Activated CD4-positive, alpha-beta memory T cell treated with anti-CD3 and anti-CD28 coated beads for 36 hours (primary cell): ENCODE measurements at places on chromosomes 13 and 19. TPM values are rescaled to one million over a fixed set of nuclear protein-coding genes. Genes with fewer than 3 reads are reported as not detected.

NLRP11 gene
- not detected for total RNA-seq

GRCh38 chr13:74675182-74675581 is 541.0 kb upstream of the KLF12 start:
- no peak for DNase-seq

- no peak for DNase-seq
Measured at GRCh38 chr19:2170219-2170618, 6.5 kb downstream of the DOT1L start.

DNA sequence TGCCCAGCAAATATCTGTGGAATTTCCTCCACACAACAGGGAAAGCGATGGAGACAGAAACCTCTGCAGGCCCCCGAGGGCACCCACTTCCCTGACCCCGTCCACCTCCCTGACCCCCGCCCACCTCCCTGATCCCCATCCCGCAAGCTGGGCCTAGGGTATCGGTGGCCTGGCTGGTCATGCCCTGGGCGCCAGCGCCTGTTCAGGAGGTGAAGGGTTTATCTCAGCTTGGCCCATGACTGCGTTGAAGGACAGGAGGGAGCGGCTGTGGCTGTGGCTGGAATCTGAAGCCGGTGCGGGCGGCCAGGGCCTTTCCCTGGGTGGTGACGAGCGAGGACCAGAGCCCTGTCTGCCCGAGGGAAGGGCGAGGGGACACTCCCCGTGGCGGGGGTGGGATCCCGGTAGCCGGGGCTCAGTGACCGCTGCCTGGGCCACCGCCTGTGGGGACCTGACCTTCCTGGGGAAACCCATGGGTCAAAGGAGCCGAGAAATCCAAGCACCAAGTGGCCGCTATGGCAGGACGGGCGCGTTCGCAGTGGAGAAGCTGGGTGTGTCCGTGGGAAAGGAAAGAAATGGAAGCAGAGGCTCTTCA is 20.7 kb downstream of the GAS6 start:
- DNase-seq = no peak

- no peak for DNase-seq
Measured at GRCh38 chr13:34767778-34768177, 174.3 kb upstream of the NBEA start.

DNA sequence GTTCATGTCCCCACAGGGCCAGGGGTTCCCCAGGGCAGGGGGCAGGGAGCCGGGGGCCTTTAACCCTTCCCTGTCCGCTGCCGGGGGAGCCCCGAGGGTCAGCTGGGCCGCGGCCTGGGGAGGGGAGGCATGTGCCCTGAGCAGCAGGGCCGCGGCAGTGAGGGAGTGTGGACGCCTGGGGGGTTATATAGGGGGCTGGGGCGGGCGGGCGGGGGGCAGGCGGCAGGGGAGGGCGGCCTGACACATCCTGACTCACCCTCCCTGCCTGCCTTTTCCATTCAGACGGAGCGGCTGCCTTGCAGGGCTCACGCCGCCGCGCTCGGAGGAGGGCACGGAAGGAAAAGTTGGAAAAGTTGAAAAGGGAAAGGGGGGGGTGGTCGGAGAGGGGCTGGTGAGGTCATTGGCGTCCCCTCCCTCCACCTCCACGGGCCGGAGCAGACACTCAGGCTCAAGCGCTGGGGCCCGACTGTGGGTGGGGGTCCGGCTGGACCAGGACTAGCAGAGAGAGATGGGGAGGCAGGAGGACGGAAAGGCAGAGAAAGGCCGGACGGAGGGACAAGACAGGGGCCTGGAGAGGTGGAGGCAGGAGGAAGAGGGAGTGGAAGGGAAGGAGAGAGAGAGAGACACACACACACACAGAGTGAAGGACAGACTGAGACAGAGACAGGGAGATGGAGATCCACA is at the start of gene IL11:
Gene IL11, minus strand, starts transcription at position 159 of the 684 bp plus-strand sequence. Its CDS starts 153 bp downstream, at position 6.
- no peak for DNase-seq

SYNE4 gene
- total RNA-seq = 2.0 TPM

UHRF1 gene
- 118 TPM for total RNA-seq

DNA sequence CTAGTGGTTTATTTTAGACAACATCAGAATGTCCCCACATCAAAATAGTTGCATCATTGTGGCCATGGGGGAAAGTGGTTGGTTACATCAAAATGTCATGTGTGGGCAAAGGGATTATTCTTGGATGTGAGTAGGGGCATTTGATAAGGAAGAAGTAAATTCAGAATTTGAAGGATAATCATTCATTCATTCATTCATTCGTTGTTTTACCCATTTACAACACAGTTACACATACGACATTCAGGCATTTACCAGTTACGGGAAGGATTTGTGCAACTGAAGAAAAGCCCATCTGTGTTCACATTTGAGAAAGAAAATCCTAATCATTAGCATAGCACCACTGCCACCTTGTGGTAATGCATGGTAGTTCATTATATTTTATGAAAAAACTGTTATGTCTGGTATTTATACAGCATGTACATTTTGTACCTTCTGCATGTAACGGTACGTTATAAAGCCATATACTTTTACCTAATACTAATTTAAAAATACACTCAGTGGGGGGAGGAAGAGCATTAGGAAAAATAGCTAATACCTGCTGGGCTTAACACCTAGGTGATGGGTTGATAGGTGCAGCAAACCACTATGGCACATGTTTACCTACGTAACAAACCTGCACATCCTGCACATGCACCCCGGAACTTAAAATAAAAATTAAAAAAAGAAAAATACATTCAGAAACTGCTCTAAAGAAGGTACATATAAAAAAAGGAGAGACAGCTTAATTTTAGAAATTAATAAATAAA is 62.1 kb downstream of the DGKH start:
- no peak for DNase-seq

DNA sequence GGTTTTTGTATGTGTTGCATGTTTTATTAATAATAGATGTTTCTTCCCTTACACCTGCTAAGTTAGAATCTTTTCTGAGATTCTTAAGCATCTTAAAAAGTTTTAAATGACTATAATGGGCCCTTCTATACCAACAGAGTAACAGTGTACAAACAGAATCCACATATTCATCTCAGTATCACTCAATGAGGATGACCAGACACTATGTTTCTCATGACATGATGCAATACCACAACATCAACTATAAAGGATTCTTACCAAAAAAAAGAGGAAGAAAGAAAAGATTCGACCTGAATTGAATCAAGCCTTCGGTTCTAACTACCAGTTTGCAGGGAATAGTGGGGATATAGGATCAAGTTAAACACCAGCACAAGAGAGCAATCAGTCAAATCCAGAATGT is 56.5 kb downstream of the INTS6 start:
- DNase-seq = no peak

GRCh38 chr13:77056382-77056781 is 29.4 kb upstream of the FBXL3 start:
- DNase-seq = no peak

FFAR1 gene
- 0.12 TPM for total RNA-seq

GRCh38 chr19:15911599-15912235 is 13.8 kb upstream of the CYP4F2 start:
- DNase-seq = no peak

GRCh38 chr13:44498502-44498901 is 77.6 kb downstream of the TSC22D1 start:
- no peak for DNase-seq

GRCh38 chr13:87078947-87079795 is 592.0 kb upstream of the SLITRK5 start:
- DNase-seq = no peak

GRCh38 chr13:102970542-102970941 is 95.7 kb downstream of the SLC10A2 start:
- DNase-seq = no peak

ZNF426 gene
- total RNA-seq = 12.5 TPM

GRCh38 chr19:43485951-43486350 is 18.6 kb downstream of the PHLDB3 start:
- DNase-seq = no peak

ELAVL3 gene
- not detected for total RNA-seq

DNA sequence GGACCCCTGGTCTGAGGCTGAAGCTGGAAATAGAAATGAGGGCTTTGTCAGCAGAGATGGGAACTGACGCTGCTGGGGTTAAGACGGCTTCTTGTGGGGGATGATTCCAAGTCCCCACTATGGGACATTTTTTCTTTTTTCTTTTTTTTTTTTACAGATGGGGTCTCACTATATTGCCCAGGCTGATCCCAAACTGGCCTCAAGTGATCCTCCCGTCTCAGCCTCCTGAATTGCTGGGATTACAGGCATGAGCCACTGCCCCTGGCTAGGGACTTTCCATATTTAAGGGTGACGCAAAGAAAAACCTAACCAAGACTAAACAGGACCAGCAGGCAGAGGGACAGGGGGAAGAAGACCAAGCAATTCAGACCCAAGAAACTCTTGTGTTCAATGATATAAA is 10.0 kb downstream of the LRFN3 start:
- DNase-seq = no peak

GRCh38 chr19:38003438-38004185 is 96.6 kb downstream of the SIPA1L3 start:
- peak; percentile 74 for DNase-seq

DNA sequence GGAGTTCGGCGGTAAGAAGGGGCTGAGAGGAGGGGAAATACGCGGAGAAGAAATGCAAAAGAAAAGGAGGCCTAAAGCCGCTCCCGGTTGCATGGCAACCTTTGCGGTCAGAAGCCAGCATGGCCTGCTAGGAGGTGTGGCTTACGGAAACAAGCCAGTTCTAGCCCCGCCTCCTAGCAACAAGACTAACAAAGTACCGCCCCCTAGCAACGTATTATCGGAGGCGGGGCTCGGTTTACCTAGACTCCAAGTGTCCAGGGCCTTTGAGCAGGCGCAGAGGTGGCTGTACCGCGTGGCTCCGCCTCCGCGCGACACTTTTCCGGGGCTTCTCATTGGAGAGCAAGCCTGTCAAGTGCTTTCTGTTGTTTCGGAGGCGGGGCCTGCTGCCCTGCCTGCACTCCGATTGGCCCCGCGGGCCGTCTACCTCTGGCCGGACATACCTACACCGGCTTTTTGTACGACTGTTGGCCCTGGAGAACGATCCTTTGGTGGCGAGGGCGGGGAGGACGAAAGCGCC is 339 bp upstream of the CYTH2 start:
- DNase-seq = peak; percentile 100

CEACAM16 gene
- not detected for total RNA-seq

DNA sequence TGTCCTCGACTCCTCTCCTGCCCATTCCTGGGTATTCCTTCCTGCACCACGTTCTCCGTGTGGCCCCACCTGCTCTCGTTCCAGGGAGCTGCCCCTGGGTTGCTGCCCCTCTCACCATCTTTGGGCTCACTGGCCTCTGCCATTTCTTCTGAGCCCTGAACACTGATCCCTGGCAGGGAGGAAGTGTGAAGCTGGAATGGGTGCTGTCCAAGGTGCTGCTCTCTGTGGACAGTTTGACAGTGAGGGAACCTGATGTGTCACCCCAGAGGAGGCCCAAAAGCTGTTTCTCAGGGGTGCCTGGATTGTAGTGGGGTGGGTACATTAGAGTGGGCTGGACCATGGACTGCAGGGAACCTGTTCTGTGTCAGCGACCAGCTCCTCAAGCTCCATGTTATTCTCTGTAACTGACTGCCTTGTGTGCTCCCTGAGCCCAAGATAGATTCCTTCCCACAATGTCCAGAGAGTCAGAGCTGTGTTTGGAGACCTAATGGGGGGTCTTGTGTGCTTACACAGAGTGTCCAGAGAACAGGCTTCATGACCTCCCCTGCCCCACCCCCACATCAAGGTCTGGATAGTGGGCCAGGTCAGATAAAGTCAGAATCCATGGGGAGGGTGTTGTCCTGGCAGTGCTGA is 7.2 kb upstream of the CEACAM8 start:
- peak; percentile 41 for DNase-seq

DNA sequence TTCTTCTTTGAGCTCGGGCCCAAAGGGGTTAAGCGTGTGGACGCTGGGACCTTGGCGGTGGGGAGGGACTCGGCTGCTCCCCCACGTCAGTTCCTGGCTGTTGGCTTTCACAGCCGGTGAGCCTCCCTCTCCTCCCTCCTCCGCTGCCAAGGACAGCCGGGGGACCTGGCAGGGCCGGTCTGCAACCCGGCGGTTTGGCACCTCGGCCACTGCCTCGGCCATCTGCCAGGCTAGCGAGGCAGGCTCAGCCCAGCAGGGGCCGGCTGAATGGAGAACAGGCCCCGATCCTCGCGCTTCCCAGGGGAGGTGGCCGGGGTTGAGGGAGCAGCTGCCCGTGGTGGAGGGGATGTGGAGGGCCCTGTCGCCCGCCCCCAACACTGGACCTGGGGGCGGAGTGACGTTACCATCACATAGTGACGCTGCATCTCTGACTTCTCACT is 5.0 kb downstream of the TLE5 start:
- DNase-seq = no peak

GRCh38 chr19:22628401-22628800 is 5.7 kb upstream of the ZNF492 start:
- DNase-seq = no peak

POGLUT2 gene
- 4.4 TPM for total RNA-seq

DNA sequence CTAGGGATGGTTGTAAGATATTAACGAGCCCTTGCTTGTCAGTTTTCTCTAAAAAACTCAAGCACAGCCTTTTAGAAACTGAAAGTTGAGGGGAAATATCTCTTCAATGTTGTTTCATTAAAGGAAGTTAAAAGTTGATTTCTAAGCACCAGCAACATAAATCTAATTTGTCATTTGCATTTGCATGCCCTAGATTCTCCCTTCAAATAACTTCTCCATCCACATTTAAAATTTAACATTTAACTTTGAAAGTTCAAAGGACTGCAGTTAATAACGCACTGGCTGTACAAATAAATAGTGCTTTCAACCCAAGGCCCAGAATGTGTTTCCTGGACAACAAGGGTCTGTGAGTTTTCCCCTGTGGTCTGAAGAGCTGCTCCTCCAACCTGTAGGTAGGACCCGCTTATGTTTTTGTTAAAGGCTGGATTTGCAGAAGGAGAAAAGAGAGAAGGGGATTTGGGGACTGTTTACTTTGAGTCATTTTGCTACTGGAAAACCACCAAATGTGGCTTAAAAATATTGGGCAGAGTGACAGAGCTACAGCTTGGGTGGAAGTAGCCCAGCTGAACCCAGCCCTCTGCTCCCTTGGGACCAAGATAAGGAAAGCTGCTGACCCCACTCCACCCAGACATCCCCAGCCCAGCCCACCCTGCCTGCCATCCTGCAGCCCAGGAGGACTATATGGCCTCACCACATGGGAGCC is 39.8 kb downstream of the TNFRSF19 start:
- no peak for DNase-seq

JAK3 gene
- total RNA-seq = 217 TPM

ETV2 gene
- 0.70 TPM for total RNA-seq

DNA sequence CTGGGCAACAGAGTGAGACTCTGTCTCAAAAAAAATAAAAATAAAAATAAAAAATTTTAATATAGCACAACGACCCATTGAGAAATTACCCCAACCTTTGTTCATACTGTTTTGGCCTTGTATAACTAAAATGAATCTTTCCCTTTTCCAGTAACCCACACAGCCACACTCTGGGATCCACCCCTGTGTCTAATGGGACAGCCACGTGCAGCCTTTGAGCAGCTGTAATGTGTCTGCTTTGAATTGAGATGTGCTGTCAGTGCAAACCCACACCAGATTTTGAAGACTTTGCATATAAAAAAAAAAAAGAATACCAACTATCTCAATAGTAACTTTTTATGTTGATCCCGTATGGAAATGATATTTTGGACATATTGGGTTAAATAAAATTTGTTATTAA is 112.7 kb upstream of the UBL3 start:
- no peak for DNase-seq
